ENCODE measurements at places on chromosomes 6 and 20. TPM values are rescaled to one million over a fixed set of nuclear protein-coding genes. Genes with fewer than 3 reads are reported as not detected.

The ZNF831 gene
- polyA plus RNA-seq, result 1.7 TPM

The OLIG3 gene
- polyA plus RNA-seq, result not detected

GRCh38 chr20:14568701-14569100, 231.3 kb upstream of the FLRT3 start:
- H3K27ac ChIP-seq, result no peak overlapping the region
- H3K4me1 ChIP-seq, result no peaks in the 10 kb centered on the region
- no peaks in the 10 kb centered on the region for H3K36me3 ChIP-seq
- DNase-seq, result no peak
- no peak overlapping the region for H3K4me3 ChIP-seq

DNA sequence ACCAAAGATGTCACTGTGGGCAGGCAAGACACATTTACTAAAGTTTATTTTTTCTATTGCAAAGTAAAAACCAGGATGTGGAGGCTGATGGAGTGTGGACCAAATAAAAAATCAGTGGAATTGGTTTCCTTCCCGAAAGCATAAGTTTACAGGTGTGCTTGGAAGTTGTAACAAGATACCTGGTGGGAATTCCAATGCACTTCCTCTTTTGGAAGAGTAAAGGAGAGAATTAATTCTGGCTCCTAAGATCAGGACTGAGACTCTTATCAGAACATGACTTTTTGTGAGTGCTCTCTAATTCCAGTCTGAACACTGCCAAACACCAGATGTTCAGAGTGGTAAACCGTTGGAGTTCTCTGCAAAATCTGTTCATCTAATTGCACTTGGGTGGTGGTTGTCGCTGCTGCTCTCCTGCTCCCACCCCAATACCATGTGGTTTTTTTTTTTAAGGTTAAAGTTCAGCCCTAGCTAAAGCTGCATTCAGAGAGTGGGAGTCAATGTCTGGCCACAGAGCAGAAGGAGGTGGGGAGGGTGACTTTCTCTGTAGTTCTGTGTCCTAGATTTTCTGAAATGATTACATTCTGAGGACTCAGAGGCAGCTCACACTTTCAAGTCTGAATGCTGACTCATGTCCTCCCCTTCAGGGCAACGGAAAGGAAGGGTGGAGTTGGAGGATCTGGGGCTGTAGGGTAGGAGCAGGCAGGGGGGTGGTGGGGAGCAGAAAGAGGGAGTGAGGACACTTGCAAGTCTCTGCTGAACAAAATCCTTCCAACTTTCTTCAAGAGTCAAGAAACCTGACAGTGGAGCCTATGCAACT, 275.8 kb upstream of the PRDM1 start:
- H3K36me3 ChIP-seq, result no peaks in the 10 kb centered on the region
- DNase-seq, result no peak
- peaks cover 3% of the 10 kb centered on the region for H3K27me3 ChIP-seq
- H3K4me1 ChIP-seq, result no peaks in the 10 kb centered on the region
- H3K4me3 ChIP-seq, result no peak overlapping the region
- no peak overlapping the region for H3K27ac ChIP-seq

The ARMH2 gene
- 0.43 TPM for polyA plus RNA-seq

GRCh38 chr6:35804996-35805736, at the start of gene LHFPL5:
TSS of gene LHFPL5 (plus strand) at chr6:35805352. CDS start at chr6:35805671, 319 bp downstream.
- no peaks in the 10 kb centered on the region for H3K36me3 ChIP-seq
- H3K4me1 ChIP-seq, result peaks cover 5% of the 10 kb centered on the region
- peaks cover 2% of the 10 kb centered on the region for H3K27me3 ChIP-seq
- peak; percentile 42 for DNase-seq

- H3K4me3 ChIP-seq, result no peak overlapping the region
- no peak for DNase-seq
- no peaks in the 10 kb centered on the region for H3K4me1 ChIP-seq
- no peak overlapping the region for H3K27ac ChIP-seq
- H3K36me3 ChIP-seq, result no peaks in the 10 kb centered on the region
- H3K27me3 ChIP-seq, result no peaks in the 10 kb centered on the region
Measured at GRCh38 chr6:158674342-158675131, 24.7 kb downstream of the SYTL3 start.

GRCh38 chr6:21707524-21708319, 114.2 kb downstream of the SOX4 start:
- H3K36me3 ChIP-seq, result no peaks in the 10 kb centered on the region
- H3K27me3 ChIP-seq, result no peaks in the 10 kb centered on the region
- H3K4me1 ChIP-seq, result no peaks in the 10 kb centered on the region
- DNase-seq, result no peak
- no peak overlapping the region for H3K27ac ChIP-seq

DNA sequence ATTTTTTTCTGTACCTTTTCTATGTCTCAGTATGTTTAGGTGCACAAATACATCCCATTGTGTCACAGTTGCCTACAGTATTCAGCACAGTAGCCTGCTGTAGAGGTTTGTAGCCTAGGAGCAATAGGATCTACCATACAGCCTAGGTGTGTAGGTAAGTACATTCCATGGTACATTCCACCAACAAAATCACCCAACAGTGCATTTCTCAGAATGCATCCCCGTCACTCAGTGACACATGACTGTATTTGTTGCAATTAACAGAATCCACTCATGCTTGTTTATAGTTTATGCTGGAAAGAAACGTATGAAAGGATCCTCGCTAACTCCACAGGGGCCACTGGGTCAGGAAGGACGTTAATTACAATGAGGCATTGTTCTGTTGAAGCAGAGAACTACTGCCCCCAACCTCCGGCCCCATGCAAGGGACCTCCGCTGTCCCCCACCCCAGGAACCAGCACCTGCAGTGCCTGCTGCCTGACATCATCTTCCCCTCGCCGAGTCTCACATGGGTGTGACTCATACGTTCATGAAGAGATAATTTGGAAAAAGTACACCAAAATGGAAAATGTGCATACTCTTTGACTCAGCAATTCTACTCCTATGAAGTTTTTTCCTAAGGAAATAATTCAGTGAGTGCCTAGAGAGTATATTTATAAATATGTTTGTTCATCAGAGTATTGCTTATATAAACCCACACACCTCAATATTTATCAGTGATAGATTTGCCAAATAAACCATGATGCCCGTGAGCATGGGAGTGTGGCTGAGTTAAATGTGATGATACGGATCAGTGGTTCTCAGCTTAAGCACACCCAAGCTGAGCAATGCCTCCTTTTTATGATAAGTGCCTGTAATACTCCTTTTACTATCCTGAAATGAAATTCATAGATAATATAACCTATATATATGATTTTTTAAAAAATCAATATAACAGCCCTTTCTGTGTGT, 156.4 kb upstream of the ECI2 start:
- no peak overlapping the region for H3K4me3 ChIP-seq
- no peaks in the 10 kb centered on the region for H3K4me1 ChIP-seq
- H3K27ac ChIP-seq, result no peak overlapping the region
- H3K36me3 ChIP-seq, result no peaks in the 10 kb centered on the region

DNA sequence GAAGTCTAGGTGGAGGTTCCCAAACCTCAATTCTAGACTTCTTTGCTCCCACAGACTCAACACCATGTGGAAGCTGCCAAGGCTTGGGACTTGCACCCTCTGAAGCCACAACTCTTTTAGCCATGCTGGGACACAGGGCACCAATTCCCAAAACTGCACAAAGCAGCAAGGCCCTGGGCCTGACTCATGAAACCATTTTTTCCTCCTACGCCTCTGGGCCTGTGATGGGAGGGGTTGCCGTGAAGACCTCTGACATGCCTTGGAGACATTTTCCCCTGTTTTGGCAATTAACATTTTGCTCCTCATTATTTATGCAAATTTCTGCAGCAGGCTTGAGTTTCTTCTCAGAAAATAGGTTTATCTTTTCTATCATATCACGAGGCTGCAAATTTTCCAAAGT, 355.4 kb upstream of the RUNX2 start:
- no peaks in the 10 kb centered on the region for H3K4me1 ChIP-seq
- H3K27ac ChIP-seq, result no peak overlapping the region
- H3K27me3 ChIP-seq, result no peaks in the 10 kb centered on the region
- no peaks in the 10 kb centered on the region for H3K36me3 ChIP-seq
- H3K4me3 ChIP-seq, result no peak overlapping the region

The ZC3H12D gene
- polyA plus RNA-seq, result 63.1 TPM

The SLC13A3 gene
- polyA plus RNA-seq, result 0.09 TPM

The MUCL3 gene
- polyA plus RNA-seq, result not detected

DNA sequence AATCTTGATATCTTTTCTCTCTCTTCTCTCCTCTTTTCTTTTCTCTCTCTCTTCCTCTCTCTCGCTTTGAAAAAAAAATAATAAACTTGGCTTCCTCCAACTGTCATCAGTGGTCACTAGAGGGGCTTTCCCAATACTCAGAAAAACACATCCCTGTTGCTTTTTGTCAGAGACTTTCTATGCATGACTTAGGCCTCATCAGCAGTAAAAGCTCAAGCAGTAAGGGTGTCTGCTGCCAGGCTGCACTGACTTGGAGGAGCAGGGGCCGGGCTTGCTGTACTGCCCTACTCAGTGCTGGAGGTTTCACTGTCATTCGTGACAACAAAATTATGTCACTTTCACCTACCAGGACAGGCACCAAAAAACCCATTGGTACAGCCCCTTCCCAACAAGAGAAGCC, 272.0 kb downstream of the ADGB start:
- no peak overlapping the region for H3K27ac ChIP-seq
- H3K4me3 ChIP-seq, result no peak overlapping the region
- H3K4me1 ChIP-seq, result no peaks in the 10 kb centered on the region
- no peak for DNase-seq

DNA sequence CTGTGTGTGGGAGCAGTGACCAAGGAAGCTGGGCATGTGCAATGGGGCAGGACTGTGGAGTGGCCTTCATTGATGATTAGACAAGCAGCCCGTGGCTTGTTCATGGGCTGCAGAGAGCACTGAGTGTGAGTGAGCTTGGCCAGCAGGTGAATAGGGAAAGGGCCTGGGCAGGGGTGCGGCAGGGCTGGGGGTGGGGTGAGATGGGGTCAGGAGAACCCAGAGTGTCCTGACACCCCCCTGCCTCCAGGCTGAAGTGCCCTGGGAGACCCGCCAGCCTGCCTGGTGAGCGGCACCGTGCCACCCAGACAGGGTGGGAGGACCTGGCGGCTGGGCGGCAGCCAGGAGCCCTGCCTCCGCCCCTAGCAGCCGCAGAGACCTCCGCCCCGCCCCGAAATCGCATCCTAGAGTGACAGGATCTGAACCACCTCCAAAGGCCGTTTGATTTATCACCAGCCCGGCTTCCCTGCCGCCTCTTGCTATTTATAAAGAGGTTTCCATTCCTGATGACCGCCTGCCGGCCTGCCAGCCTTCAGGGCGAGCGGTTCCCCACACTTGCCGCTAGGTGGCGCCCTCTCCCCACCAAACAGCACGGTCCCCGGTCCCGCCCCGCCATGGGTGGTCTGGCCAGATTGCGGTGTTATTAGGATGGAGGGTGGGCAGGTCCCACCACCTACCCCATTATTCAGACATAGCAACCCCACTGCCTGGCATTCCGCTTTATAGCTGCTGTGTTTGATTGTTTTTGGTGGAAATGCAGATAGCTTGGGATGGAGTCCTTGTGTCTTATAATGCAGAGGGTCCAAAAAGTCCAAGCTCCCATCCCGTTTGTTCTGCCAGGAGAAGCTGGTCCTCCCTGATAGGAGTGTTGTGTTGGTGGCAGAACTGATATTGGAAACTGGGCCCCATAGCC, 3.5 kb downstream of the MYLK2 start:
- no peak overlapping the region for H3K27ac ChIP-seq
- no peaks in the 10 kb centered on the region for H3K36me3 ChIP-seq
- no peaks in the 10 kb centered on the region for H3K27me3 ChIP-seq
- H3K4me3 ChIP-seq, result no peak overlapping the region
- H3K4me1 ChIP-seq, result peaks cover 8% of the 10 kb centered on the region
- DNase-seq, result peak; percentile 82

DNA sequence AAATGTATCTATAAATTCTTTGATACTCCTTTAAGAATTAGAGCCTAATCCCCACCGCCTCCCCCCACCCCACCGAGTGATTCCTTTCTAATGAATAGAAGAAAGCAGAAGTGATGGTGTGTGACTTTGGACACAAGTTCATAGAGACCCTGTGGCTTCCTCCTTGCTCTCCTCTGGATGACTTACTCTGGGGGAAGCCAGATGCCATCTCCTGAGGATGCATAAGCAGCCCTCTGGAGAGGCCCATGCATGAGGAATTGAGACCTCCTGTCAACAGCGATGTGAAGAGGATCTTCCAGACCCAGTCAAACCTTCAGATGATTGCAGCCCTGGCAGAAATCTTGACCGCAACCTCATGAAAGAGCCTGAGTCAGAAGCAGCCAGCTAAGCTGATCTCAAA, 21.1 kb downstream of the AHCY start:
- H3K27me3 ChIP-seq, result no peaks in the 10 kb centered on the region
- no peaks in the 10 kb centered on the region for H3K4me1 ChIP-seq
- no peak for DNase-seq
- peaks cover 5% of the 10 kb centered on the region for H3K36me3 ChIP-seq

DNA sequence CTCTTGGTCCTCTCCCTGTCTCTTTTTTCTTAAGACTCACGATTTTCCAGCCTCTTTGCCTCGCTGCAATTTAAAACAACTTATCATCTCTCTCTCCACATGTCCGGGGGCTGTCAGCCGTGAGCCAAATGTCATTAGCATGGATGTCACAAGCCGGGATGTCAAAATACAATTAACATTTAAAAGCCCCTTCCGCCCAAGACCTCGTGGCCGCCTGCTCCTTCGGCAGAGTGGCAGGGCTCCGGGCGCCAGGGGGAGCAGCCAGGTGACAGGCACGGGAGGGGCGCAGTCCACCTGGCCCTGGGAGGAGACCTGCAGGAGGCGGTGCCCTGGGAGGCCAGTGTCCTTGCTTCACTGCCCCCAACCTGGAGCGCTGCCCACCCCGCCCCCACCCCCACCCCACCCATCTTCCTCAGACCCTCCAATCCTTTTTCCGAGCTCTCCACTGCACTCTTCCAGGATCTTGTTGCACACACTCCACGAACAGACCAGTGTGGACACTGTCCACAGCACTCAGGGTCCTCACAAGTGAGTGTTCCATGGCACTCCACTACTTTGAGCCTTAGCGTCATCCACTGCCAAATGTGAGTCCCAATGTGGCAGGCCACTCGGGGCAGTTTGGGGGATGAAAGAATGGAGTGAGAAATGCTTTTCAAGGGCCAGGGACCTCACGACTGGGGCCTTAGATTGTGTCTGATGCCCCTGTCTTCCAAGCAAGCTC, 5.6 kb upstream of the GRM4 start:
- H3K36me3 ChIP-seq, result no peaks in the 10 kb centered on the region
- DNase-seq, result no peak
- H3K4me1 ChIP-seq, result peaks cover 21% of the 10 kb centered on the region
- H3K27ac ChIP-seq, result no peak overlapping the region
- no peak overlapping the region for H3K4me3 ChIP-seq
- peaks cover 53% of the 10 kb centered on the region for H3K27me3 ChIP-seq

DNA sequence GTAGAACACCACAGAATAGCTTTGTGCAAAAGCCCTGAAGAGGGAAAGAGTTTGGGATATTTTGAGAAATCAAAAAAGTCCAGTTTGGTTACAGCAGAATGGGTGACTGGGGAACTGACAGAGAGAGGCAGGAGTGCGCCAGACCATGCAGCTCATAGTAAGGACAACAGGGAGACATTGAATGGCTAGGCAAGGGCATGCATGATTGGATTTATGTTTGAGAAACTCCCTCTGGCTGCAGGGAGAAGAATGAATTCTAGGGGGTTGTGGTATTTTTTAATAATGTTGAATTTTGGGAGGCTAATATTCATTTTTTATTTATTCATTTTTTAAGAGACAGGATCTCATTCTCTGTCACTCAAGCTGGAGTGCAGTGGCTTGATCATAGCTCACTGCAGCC, 49.9 kb downstream of the TGM2 start:
- no peaks in the 10 kb centered on the region for H3K4me1 ChIP-seq
- no peak overlapping the region for H3K4me3 ChIP-seq
- H3K36me3 ChIP-seq, result no peaks in the 10 kb centered on the region
- no peaks in the 10 kb centered on the region for H3K27me3 ChIP-seq
- no peak overlapping the region for H3K27ac ChIP-seq

The TPBG gene
- 0.03 TPM for polyA plus RNA-seq

Data from B cell (primary cell).